B cell (primary cell): ENCODE measurements at places on chromosomes 12 and 14.

- no peak for DNase-seq
Measured at GRCh38 chr14:61125867-61126572, 145.0 kb downstream of the SLC38A6 start.

GRCh38 chr12:67331828-67332227 lies 62.7 kb downstream of the CAND1 start:
- no peak for DNase-seq

DNA sequence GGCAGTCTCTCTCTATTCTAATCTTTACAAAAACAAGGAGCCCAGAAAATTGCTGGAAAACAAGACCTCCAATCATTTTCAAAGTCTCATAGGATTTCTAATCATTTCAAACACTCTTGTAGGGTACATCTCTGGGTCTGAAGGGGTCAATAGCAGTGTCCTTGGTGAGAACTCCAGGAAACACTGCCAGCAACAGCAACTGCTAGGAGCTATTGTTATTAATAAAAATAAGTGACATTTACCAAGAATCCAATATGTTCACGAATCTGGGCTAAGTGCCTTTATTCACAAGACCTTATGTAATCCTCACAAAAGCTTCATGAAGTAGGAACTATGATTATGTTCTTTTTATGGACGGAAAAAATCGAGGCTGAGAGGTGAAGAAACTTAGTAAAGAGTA lies 72.8 kb downstream of the TTC7B start:
- no peak for DNase-seq

DNA sequence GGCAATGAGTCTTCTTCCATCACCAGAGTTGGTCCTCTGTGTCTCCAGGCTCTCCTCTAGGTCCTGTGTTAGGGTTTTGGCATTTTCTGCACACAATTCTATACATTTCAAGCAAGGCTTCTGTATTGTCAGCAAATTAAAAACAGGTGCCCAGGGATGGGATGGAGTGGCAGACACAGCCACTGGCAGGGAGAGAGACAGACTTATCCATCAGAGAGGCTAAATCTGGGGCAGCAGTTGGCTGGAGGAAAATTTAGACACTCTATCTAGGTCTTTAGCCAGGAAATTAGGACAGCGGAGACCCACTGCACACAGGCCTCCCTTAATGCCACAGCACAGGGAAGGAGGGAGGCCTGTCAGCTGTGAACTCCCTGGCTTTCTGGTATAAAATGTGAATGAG lies 20.2 kb downstream of the PLEKHD1 start:
- DNase-seq: no peak
